WTC11 (cell line): ENCODE measurements at places on chromosomes 7 and 10.

DNA sequence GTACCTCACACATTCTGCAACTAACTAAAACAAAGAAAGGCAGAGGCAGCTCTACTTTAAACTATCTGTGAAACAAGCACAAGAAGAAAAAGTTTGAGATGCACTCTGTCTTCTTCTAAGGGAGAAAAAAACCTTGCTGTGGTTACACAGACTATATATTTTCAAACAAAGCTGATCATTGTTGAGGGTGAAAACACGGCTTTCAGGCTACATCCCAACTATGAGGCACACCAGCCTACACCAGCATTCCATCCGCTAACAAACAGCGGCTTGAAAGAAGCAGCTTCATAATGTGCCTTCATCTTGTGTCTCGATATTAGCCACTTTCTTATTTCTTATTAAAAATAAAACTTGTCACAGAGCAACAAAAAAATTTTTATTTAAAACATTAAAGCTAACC is 79.1 kb downstream of the USP6NL start:
- no peak for DNase-seq

GRCh38 chr10:86226016-86226415 is 140.6 kb downstream of the GRID1 start:
- DNase-seq: no peak

DNA sequence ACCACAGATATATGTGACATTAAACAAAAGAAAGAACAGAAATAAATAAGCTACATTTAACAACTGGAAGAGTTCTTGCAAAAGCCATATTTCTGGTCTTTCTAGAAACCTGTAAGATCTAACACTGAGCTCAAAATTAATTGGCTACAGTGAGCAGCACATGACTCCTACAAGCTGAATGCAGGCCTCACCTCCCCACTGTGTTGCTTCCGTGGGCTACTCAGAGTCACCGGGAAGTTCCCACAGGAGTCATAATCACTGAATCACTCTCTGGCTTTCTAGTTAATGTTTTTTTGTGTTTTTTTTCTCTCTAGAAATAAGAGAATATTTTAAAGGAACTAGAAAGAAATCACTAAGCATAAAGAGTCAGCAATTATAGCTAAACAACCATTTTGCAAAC is 10.2 kb upstream of the MRPS24 start:
- DNase-seq: no peak

DNA sequence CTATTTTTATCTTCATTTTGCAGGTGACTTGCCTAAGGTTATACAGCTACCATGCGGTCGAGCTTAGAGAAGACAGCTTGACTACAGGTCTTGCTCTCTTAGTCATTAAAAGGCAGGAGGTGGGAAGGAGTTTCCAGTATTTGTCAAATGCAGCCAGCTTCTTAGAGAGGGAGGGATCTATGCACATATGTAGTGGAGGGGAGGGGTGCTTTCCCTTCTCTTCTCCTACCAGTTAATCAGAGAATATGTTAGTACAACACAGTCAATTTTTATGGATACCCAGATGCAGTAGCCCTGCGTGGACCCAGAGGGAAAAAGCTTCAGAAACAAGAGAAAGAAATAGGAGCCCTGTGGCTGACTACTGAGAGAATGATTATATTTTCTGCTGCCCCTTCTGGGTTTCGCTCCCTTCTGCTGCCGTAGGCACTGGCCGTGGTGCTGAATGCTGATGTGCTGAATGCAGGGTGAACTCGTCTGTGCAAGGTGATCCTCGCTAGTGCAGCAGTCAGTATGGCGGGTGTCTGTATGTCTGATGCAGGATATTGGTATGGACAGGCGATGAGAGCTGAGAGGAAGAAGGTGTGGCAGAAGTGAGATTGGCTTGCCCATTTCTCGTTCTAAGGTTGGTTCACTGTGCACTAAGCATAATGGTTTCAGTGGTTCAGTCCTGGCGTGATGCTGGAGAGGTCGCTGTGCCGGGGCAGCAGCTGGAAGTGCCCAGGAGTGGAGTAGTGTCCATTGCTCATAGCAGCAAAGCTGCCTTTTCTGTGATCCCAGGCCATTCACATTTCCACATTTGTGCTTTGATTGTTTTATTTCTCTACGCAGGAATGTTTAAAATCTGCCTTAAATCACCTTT is 189.2 kb upstream of the PODXL start:
- DNase-seq: peak; percentile 83

GRCh38 chr7:119783799-119784198 is 489.2 kb upstream of the KCND2 start:
- no peak for DNase-seq

DNA sequence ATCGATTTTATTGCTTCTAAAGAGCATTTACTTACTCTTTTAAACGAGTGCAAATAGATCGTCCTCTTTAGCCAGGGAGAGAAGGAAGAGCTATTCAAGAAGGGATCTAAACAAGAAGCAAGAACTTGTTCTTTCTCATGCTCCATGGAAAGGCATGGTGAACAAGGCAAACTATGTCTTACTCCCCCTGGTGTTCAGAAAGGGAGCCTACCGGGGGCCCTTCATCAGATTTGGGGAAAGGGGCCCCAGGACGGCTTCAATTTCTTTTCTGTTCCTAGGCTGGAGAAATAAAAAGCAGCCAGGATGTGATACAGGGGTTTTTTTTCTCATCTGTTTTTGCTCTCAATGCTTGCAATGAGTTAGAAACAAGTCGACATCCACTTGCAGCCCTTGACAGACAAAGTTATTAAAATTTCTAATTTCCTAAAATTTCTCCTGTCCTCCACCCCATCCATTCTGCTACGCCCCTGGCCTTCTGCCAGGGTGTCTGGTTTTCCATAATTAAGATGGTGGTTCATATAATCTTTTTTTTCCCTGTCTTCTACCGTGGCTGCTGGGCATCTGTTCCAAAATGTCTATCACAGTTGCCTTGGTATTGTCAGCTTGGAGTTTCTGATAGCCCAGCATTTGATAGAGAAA is 214.4 kb downstream of the CREB5 start:
- DNase-seq: peak; percentile 70

DNA sequence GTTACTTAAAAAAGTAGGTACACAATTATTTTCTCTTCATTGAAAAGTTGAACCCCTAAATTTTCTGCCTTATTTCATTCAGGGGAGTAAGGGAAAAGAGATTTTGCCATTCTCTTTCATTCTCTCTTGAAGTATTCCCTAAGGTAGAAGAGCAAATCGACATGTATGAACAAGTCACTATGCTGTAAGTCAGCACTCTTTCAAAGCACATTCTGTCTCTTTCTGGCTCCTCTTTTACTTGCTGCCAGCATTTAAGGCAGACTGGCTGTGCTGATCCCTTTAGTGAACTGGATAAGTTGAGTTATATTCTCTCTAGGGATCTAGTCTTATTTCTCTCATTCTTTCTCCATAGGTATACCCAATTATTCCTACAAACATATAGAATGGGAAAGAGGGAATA is 222.3 kb upstream of the ZWINT start:
- no peak for DNase-seq

GRCh38 chr10:14782691-14783363 is 8.1 kb upstream of the FAM107B start:
- DNase-seq: no peak

DNA sequence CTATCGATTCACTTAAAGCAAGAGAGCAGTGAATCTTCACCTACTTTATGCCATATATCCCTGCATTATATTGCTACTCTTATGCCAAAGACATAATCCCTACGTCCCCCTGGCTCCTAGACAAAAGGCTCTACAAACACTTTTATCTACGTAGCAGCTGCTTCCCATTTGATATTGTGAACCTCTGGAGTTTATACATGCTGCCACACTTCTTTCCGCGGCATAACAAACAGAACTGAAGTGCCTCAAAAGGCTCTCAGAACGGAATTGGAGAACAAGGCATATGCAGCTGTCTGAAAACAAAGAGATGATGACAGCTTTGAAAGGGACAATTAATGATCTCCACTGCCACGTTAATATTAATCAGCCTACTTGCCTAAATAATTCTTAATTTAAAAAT is 985.6 kb upstream of the LRRN3 start:
- DNase-seq: no peak

- no peak for DNase-seq
Observed at GRCh38 chr10:110753462-110753861, 109.3 kb downstream of the RBM20 start.

DNA sequence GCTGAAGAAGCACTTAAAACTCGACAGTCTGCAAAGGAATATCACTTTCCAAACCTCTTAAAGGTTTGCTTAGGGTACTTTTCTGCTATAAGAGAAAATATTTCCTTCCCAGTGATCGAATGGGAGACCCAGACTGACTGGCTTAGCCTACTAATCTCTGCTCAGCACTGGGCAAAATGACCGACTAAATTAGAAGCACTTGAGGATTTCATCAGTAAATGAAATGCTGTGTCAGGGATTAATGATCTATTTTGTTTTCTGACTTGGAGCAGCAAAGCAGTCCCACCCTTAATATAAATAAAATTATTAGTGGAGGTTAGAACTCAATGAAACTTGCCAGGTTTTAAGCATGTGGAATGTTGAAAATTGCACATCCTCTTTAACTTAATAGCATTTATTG is 411.6 kb downstream of the NEBL start:
- DNase-seq: no peak

- DNase-seq: no peak
Observed at GRCh38 chr10:44885710-44886109, 25.4 kb upstream of the TMEM72 start.

- DNase-seq: no peak
Observed at GRCh38 chr10:116947841-116948529, 57.0 kb downstream of the SHTN1 start.

DNA sequence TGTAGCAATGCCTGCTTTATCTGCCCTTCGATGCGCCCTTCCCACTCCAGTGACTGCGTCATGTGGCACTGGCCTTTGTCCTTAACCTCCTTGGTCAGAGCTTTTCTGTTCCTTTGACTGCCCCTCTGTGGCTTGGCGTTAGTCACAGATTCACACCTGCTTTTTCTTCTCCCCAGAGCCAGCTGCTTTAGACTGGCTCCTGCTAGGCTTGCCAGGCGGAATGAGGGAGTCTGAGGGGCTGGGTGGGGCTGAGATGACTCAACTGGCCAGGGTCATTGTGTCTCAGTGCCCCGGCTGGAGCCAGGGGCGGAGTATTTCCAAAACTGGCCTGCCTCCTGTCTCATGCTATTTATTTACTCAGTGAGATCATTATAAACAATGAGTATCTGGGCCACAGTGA is 194.1 kb downstream of the EMX2 start:
- DNase-seq: no peak

DNA sequence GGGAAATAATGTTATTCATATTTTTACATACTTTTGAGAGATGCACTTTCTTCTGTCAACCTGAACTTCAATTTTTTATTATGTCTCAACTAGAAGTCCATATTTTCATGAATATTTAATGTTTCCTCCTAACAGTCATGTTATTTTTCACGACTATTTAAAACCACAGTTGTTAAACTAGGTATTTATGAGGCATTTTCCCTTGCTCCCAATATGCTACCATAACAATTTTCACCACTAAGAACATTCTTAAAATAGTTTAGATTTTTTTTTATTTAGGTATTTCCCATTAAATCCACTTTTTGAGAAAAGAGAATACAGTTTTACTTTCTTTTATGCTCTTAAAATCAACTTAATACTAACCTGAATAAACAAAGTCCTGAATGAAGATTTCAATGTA is 89.4 kb downstream of the JAZF1 start:
- DNase-seq: no peak

DNA sequence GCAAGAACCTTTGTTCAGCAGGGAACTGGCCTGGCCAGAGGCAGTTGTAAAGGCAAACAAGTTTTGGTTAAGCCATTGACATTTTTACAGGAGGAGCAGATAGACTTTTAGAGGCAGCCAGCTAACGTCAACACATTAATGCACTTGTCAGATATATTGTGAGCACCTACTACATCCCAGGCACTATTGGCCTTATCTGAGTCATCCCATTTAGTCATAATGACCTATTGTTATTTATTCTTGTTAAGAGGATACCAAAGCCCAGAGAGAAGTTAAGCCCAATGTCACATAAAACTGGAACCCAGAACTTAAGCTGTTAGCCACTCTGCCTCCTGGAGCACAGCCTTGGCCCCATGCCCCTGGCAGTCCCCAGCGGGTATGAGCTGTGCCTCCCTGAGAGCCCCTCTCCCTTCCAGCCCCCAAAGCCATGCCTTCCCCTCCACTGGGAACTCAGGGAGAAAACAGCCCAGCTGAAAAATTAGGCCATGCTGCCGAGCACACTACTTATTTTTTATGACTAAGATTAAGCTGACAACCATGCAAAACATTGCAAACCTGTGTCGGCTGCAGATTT is 32.7 kb upstream of the TRIM8 start:
- DNase-seq: no peak

GRCh38 chr7:23093546-23093945 is 12.0 kb upstream of the KLHL7 start:
- no peak for DNase-seq
